ENCODE measurements at places on chromosomes 16 and 17.

- DNase-seq, result no peak
Observed at GRCh38 chr17:61475726-61476125, 23.5 kb downstream of the TBX4 start.

DNA sequence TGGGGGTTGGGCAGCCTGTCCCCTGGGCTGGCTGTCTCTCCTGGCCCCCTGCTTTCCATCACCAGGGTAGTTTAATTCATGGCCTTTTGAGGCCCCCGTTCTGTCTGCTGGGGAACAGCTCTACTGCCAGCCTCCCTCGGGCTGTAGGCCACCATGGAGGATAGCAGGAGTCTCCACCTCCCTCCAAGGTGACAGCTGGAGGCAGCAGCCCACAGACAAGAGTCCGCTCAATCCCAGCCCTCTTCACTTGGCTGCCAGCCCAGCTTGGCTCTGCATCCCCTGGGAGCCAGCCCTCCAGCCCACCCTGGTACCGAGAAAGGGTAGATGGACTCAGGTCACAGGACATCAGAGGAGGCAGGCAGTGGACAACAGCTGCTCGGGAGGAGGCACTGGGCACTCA lies 194.6 kb upstream of the SDK2 start:
- DNase-seq, result no peak

GRCh38 chr17:75869282-75870141 lies 8.9 kb downstream of the TRIM47 start:
- DNase-seq, result no peak

GRCh38 chr16:65099607-65100006 lies 22.3 kb downstream of the CDH11 start:
- DNase-seq, result no peak

- DNase-seq, result no peak
Observed at GRCh38 chr17:66514227-66514806, 211.9 kb downstream of the PRKCA start.

DNA sequence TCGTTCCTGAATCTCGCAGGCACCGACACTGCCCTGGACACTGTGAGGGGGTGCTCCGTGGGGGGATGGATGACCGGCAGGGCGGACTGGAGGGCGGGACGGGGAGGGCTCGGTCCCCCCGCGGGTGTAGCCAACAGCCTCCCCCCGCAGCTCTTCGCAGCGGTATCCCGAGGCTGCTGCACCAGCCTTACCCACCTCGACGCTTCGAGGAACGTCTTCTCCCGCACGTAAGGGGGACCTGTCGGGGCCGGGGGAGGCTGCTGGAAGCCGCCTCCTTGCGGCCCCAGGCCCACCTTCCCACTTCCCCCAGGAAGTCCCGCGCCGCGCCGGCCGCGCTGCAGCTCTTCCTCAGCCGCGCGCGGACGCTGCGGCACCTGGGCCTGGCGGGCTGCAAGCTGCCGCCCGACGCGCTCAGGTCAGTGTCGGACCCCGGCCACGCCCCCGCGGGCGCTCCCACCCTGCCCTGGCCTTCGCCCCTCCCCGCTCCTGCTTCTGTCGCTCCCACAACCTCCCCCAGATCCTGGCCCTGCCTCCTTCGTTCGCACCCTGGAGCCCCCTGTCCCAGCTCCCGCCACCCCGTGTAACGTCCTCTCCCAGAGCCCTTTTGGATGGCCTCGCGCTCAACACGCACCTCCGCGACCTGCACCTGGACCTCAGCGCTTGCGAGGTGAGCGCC lies 3.3 kb downstream of the CARMIL2 start:
- DNase-seq, result no peak

DNA sequence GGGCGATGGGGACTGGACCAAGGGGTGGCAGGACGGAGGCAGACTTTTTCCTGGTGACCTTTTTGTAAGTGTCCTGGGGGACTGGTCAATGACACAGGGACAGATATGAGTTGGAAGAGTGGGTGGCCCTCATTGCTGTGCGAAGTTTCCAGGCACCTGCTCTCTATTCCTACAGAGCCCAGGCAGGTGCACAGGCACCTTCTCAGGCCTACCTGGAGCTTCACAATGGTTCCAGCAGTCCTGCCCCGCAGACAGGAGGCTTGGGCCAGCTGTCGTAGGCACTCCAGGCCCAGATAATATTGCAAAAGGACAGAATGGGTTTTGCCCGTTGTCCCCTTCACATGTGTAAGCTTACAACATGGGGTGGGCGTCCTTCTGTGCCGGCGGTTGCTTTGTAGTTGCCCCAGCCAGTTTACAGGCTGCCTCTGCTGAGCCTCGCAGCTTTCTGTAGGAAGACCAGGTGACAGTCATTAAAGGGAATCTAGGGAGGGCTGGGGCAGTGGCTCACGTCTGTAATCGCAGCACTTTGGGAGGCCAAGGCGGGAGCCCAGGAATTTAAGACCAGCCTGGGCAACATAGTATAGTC lies 84.3 kb downstream of the ARHGAP23 start:
- no peak for DNase-seq

GRCh38 chr17:8916466-8916865 lies 49.0 kb upstream of the PIK3R6 start:
- no peak for DNase-seq

DNA sequence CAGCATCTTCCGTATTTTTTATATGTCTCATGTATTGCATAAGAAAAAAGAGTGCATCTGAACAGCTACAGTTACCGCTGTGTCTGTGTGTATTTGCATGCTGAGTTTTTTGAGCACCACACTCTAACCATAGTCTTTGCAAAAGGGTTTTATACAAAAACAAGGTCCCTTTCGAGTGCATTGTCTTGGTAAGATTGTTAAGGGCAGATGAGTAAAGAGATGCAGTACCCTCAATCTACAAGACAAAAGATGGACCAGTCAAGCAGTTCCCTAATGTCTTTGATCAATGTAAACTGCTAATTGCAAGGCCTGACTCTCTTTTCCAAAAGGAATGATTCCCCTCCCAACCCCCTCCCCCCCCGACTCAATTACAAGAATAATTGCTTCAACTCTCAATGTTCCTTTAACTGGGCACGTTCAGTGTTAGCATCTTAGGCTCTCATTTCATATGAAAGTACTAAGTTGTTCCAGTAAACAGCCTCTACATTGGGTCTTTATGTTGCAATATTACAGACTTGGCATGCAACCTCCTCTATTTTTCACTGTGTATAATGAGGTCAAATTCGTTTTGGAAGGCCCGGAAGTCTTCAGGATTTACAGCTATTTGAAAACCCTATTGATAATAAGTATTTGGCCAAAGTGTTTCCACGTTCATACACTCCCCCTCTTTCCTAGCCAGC lies 471.4 kb upstream of the RBFOX1 start:
- no peak for DNase-seq

GRCh38 chr16:67426950-67427349 lies 4.0 kb upstream of the HSD11B2 start:
- no peak for DNase-seq

- DNase-seq, result no peak
Observed at GRCh38 chr17:16911141-16911937, 60.6 kb downstream of the TNFRSF13B start.

DNA sequence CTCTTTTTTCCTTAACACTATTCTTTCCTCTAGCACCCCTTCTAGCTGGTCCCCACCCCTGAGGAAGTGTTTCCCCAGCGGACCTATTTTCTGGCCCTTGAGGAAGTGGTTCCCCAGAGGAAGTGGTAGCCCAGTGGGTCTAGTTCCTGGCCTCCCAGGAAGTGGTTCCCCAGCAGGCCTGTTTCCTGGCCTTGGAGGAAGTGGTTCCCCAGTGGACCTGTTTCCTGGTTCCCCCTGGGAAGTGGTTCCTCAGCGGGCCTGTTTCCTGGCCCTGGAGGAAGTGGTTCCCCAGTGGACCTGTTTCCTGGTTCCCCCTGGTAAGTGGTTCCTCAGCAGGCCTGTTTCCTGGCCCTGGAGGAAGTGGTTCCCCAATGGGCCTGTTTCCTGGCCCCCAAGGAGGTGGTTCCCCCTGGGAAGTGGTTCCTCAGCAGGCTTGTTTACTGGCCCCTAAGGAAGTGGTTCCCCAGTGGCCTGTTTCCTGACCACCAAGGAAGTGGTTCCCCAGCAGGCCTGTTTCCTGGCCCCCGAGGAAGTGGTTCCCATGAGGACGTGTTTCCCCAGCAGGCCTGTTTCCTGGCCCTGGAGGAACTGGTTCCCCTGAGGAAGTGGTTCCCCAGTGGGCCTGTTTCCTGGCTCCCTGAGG lies 58.3 kb downstream of the NTN1 start:
- no peak for DNase-seq

- no peak for DNase-seq
Observed at GRCh38 chr16:49693445-49693844, 162.5 kb downstream of the ZNF423 start.

DNA sequence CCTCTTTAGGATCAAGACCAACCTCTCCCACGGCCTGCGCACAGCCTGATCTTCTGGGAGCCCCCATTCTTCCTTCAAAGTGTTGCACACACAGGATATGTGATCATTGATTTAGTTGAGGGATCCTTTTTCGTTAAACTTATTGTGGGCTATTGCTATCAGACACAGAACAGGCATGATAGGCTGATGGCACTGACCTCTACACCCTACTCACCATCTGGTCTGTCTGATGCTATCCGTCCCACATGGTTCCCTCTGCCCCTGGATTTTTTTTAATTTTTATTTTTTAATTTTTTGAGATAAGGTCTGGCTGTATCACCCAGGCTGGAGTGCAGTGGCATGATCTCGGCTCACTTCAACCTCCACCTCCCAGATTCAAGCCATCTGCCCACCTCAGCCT lies 19.2 kb upstream of the LITAF start:
- DNase-seq, result no peak

- DNase-seq, result no peak
Observed at GRCh38 chr16:84874553-84874952, 54.8 kb downstream of the CRISPLD2 start.

DNA sequence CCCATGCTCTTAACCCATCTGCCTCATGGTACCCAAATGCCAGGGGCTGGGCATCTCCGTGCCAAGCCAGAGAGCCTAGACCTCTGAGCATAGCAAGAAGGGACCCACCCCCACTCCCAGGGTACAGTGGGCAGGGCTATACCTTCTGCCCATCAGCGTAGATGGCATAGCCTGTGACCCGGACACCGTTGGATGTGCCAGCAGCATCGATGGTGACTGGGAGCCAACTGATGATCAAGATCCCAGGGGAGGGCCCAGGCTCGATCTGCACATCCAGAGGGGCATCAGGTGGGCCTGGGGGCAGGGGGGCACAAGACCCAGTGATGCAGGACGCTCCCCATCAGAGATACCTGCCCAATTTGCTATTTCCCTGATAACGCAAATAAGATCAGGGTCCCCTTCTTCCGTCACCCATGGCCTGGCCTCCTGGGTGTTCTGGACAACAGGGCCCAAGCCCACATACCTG lies 17.1 kb downstream of the TSPOAP1 start:
- no peak for DNase-seq

DNA sequence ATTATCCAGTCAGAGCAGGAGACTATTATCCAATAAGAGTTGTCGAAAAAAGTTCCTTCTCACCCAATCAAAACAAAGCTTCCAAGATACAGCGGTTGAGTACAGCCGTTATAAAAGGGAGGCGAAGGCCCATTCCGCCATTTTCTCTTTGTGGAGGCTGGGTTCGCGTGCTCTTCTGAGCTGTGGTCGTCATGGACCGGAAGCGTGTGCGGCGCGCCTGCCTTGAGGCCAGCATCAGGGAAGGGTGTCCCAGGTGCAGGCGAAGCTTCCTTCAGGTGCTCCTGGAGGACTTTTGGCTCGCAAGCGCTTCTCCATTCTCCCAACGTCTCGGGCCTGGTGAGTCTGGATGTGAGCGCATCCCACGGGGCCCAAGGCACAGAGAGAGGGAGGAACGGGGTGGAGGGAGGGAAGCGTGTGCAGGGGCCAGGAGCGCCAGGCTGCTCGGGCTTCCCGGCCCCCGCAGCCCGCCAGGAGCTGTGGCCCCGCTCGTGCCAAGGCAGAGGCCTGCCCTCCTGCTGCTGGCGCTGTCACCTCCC lies 99.2 kb downstream of the GOSR1 start:
- no peak for DNase-seq

DNA sequence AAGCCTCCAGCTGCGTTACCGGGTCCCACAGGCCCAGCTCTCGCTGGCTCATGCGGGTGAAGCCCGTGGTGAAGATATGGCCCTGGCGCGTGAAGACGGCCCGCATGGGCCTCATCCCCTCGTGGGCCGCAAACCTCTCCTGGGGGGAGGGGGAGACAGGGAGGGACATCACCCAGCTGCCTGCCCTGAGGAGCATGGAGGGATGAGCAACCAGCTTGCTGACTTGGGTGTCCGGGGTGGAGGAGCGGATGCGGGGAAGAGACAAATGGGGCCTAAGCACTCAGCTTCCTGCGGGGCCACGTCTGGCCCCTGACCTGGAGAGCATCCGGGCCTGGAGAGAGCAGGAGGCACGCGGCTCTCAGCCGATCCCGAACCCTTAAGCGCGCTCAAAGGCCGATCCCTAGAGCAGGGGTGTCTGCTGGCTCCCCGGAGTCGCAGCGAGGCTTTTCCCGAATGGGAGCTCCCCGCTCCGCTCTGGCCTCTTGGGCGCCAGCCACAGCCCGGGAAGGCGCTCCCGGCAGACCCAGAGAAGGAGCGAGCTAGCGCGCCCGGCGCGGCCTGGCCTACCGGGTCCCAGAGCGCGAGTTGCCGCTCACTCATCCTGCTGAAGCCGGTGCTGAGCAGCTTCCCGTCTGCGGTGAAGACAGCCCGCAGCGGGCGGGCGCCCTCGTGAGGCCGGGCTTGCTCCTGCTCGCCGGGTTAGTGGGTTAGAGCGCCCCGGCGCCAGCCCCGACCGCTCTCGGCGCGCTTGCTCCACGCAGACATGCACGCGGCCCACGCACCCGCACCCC lies 5.0 kb downstream of the CORO6 start:
- DNase-seq, result peak; percentile 72

DNA sequence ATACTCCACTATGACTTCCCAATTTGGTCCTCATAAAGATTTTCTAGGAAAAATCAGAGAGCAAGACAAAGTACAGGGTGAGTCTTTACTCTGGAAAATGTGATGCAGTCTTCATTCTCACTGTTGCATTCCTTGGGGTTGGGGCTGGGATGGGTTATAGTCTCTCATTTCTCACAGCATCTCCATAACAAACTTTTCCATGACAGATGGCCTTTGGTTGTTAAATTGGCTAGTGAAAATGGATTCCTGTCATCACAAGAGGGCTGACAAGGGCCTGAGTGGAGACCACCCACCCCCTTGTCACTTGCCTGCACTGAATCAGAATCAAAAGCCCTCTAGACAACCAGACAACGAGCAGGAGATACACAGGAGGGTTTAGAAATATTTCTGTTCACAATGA lies 174.6 kb downstream of the AATF start:
- no peak for DNase-seq

DNA sequence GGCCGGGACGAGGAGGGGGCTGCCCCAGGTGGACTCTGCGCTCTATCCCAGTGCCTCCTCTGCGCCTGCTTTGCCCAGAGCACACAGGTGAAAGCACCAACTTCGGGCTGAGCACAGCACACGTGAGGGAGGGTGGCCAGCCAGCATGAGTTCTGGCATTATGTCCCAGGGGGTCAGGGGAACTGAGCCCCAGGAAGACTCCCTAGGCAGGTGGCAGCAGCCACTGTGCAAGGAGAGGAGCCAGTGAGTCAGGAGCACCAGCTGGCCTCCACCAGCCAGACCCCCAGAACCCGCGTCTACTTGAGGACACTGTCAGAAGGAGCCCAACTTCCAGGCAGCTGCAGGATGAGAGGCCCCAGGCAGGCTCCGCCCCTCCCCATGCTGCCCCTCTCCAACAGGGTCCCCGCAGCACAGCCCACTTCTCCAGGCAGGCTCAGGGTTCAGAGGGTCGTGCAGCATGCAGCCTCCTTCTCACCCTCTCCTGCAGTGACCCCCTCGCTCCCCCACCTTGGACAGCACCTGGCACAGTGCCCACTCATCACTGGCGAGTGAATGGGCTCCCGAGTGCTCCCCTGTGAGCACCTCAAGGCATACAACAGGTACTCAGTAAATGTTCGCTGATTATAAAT lies 44.2 kb upstream of the RASD1 start:
- no peak for DNase-seq
